Urothelium cell line (cell line): ENCODE measurements at places on chromosomes 16 and 17.
A peak's percentile ranks its signal among the peaks of the same experiment; 100 is the strongest.

- DNase-seq: peak; percentile 51
These were observed 15.2 kb downstream of the PIEZO1 start for GRCh38 chr16:88769617-88770460.

DNA sequence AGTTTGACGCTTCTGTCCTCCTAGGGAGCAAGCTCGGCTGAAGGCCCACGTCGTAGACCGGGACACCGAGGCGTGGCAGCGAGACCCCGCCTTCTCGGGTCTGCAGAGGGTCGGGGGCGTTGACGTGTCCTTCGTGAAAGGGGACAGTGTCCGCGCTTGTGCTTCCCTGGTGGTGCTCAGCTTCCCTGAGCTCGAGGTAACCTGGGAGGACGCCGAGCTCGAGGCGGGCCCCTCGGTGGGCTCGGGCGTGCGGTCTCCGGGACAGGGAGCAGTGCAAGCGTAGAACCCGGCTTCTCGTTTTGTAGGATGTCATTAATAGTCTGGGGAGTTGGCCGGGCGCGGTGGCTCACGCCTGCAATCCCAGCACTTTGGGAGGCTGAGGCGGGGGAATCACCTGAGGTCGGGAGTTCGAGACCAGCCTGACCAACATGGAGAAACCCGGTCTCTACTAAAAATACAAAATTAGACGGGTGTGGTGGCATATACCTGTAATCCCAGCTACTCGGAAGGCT lies 715 bp downstream of the ENDOV start:
- DNase-seq: no peak

- no peak for DNase-seq
These were observed 112.9 kb upstream of the SMURF2 start for GRCh38 chr17:64774888-64775540.

DNA sequence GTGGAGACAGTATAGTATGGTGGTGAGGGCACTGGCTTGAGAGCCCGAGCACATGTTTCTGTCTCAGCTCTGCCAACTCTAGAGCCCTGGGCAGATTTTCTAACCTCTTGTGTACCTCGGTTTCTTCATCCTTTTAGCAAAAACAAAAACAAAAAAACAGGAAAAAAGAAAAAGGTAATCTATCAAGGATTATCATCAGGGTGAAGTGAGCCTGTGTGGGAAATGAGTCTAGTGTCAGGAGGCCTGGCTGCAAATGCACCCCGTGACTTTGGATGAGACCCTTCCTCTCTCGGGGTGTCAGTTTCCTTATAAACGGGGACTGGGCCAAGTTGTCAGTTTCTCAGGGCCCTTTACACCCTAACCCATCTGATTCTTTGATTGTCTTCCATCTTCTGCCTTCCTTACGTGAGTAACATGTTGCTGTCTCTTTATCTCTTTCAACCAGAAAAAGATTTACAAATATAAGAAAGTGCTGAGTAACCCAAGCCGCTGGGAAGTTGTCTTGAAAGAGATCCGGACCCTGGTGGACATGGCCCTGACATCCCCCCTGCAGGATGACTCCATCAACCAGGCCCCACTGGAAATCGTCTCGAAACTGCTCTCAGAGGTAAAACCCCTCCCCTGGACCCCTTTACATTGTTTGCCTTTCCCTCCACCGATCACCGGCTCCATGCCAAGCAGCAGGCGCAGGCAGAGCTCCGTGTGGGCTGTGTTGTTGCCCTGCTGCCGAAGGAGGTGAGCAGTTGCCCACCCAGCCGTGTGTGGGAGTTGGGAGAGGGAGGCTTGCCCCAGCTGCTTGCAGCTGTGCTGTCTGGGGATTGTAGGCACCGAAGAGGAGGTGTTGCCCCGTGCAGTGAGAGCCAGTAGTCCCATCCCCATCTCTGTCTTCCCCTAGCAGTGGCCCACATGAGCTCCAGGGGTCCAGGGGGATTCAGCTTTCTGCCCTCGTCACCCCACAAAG lies 127.1 kb upstream of the PLCG2 start:
- DNase-seq: no peak

GRCh38 chr16:53668869-53669268 lies 34.8 kb downstream of the RPGRIP1L start:
- DNase-seq: no peak
